ENCODE measurements at places on chromosomes 12 and 14. TPM values are rescaled to one million over a fixed set of nuclear protein-coding genes. Genes with fewer than 3 reads are reported as not detected.

STON2 gene
- 58.5 TPM for total RNA-seq

GRCh38 chr14:91750634-91751198 is 18.8 kb upstream of the CATSPERB start:
- no peak for ATAC-seq

DNA sequence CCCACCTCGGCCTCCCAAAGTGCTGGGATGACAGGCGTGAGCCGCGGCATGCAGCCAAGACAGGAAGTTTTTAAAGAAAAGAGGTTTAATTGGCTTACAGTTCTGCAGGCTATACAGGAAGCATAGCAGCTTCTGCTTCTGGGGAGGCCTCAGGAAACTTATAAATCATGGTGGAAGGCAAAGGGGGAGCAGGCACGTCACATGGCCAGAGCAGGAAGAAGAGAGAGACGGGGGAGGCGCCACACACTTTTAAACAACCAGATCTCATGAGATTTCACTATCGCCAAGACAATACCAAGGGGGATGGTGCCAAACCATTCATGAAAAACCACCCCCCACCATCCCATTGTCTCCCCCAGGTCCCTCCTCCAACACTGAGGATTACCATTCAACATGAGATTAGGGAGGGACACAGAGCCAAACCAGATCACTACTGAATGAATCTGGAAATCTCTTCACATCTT is 14.1 kb downstream of the CCDC63 start:
- no peak for ATAC-seq

GALNT9 gene
- 1.8 TPM for total RNA-seq

GRCh38 chr12:128818065-128819022 is 5.4 kb downstream of the SLC15A4 start:
- ATAC-seq: peak; percentile 39

Measured in motor neuron (in vitro differentiated cells).